H9 (cell line): ENCODE measurements at places on chromosomes 4 and X. TPM values are rescaled to one million over a fixed set of nuclear protein-coding genes. Genes with fewer than 3 reads are reported as not detected.
A peak's percentile ranks its signal among the peaks of the same experiment; 100 is the strongest.

Gene UCHL1
- total RNA-seq, result 513 and 522 TPM in 2 replicates

Gene PRICKLE3
- total RNA-seq, result 9.7 and 12.2 TPM in 2 replicates

DNA sequence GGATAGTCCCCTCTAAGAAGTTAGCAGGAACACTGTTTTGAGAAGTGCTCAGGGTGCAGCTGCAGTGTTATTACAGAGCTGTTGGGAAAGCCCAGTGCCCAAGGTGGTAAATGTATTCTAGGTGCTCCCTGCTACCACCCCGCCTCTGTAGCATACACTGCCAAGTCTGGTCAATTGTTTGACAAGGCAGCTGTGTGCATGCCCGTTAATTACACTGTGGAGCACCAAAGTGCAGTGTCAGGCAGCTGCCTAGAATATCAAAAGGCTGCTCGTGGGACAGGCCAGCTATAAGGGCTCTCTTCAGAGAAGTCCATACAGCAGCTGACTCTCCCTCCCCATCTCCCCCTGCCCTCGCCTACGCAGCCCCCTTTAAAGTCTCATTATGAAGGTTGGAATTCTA, 99.9 kb upstream of the KLHL13 start:
- no peak overlapping the region for H3K27ac ChIP-seq
- H3K4me3 ChIP-seq, result no peak overlapping the region

DNA sequence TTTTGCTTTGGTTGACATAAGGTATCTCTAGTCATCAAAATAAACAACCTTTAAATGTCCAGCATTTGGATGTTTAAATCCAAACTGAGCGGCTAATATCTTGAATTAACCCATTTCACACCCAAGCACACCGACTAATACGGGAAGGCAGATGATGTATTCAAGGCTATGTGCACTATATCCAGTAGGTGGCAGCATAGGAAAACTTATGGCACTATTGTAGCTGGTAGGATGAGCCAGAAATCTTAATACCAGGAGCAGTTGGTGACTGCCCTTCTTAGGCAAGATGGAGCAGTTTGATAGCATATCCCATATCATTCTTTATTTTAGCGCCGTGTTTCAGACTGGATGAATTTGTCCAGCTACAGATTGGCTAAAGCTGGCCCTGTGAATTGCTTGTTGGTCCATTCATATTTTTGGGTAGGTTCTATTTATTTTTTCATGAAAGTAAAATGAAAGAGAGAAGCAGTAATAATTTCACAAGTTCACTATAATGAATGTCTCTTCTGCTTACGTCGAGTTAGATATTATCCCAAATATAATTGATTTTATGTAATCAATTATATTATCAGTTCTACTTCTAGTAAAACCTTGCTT, 24.4 kb downstream of the UCHL1 start:
- H3K27me3 ChIP-seq, result no peaks in the 10 kb centered on the region
- H3K27ac ChIP-seq, result no peak overlapping the region
- H3K36me3 ChIP-seq, result peaks cover 15% of the 10 kb centered on the region
- H3K4me3 ChIP-seq, result no peak overlapping the region
- DNase-seq, result peak; percentile 50

DNA sequence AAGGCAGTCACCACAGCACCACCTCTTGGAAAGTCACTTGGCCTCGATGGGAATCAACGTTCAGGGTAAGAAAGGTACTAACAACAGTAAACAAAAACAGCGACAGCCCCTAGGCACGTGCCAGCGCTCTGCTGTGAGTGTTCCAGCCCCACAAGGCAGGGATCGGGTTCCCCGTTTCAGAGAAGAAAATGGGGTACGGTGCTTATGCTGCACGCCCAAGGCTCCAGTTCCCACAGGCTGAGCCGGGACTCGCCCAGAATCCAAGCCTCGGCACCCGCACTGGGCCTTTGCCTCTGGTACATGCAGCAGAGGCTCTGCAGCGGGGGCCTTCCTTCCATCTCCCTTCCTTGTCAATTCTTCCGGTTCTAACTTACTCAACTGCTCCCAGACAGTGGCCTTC, 37.3 kb downstream of the WDR1 start:
- H3K27ac ChIP-seq, result no peak overlapping the region
- peaks cover 97% of the 10 kb centered on the region for H3K36me3 ChIP-seq
- no peak for DNase-seq

- H3K27me3 ChIP-seq, result no peaks in the 10 kb centered on the region
- no peak overlapping the region for H3K4me3 ChIP-seq
- H3K27ac ChIP-seq, result no peak overlapping the region
- H3K4me1 ChIP-seq, result no peaks in the 10 kb centered on the region
- DNase-seq, result no peak
Observed at GRCh38 chr4:188714501-188714900, 575.3 kb downstream of the TRIML1 start.

- no peak overlapping the region for H3K4me3 ChIP-seq
- H3K27me3 ChIP-seq, result no peaks in the 10 kb centered on the region
- H3K4me1 ChIP-seq, result no peaks in the 10 kb centered on the region
- no peak overlapping the region for H3K27ac ChIP-seq
- H3K36me3 ChIP-seq, result no peaks in the 10 kb centered on the region
- no peak for DNase-seq
Observed at GRCh38 chr4:109989044-109989443, 76.4 kb downstream of the EGF start.

DNA sequence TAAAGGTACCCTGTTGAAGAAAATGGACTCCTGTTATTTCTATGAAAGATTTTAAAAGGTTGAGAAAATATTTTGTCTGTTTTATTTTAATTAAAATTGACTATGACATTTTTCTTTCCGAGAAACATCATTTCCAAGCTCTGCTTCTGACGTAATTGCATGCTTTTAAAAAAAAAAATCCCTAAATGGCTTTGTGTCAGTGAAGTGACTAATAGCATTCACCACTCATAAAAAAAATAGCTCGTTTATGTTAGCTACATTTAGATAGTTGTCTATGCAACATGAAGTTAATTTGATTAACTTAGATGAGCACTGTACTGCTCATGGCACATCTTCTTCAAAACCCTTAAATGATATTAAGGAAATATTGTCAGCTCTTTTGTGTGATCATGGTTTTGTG, 105.1 kb upstream of the KLHL13 start:
- H3K27ac ChIP-seq, result no peak overlapping the region
- no peaks in the 10 kb centered on the region; the same call in 1 of the 2 replicates for H3K4me1 ChIP-seq
- no peaks in the 10 kb centered on the region; the same call in 1 of the 2 replicates for H3K36me3 ChIP-seq
- DNase-seq, result no peak
- no peaks in the 10 kb centered on the region for H3K27me3 ChIP-seq

- peaks cover 12% of the 10 kb centered on the region for H3K36me3 ChIP-seq
- no peak for DNase-seq
- H3K27ac ChIP-seq, result no peak overlapping the region
Observed at GRCh38 chr4:26819478-26820095, 41.1 kb upstream of the STIM2 start.

- H3K36me3 ChIP-seq, result peaks cover 10% of the 10 kb centered on the region
- H3K4me1 ChIP-seq, result no peaks in the 10 kb centered on the region
- no peak overlapping the region for H3K27ac ChIP-seq
- no peaks in the 10 kb centered on the region for H3K27me3 ChIP-seq
Observed at GRCh38 chrX:18294893-18295292, 59.6 kb downstream of the SCML2 start.

DNA sequence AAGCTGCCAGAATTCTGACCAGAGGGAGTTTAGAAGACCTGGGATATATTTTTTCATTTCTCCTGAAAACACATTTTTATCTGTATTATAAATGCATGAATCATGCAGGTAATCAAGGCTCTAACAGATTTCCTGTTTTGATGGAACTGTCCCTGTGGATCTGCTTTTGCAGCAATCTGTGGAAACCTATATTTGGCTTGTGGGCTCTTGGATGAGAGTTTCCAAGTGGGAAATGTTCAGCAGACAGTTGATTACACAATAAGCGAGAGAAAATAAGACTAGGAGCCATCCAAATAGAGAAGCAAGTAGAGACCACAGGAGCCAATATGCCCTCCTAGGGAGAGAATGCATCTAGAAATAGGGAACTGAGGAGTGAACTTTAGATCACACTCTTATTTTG, 105.0 kb downstream of the NDST3 start:
- no peaks in the 10 kb centered on the region for H3K27me3 ChIP-seq
- DNase-seq, result no peak
- no peak overlapping the region for H3K4me3 ChIP-seq
- no peaks in the 10 kb centered on the region for H3K36me3 ChIP-seq
- no peak overlapping the region for H3K27ac ChIP-seq

GRCh38 chr4:52982946-52983340, 120.8 kb downstream of the RASL11B start:
- no peak overlapping the region for H3K4me3 ChIP-seq
- H3K4me1 ChIP-seq, result no peaks in the 10 kb centered on the region
- H3K27me3 ChIP-seq, result no peaks in the 10 kb centered on the region
- no peak for DNase-seq
- H3K27ac ChIP-seq, result no peak overlapping the region
- no peaks in the 10 kb centered on the region for H3K36me3 ChIP-seq

GRCh38 chr4:64780664-64781063, 371.4 kb upstream of the TECRL start:
- H3K27ac ChIP-seq, result no peak overlapping the region
- no peak overlapping the region for H3K4me3 ChIP-seq
- no peaks in the 10 kb centered on the region for H3K27me3 ChIP-seq
- peaks cover 4% of the 10 kb centered on the region; the same call in 2 of the 3 replicates for H3K36me3 ChIP-seq
- H3K4me1 ChIP-seq, result peaks cover 4% of the 10 kb centered on the region; the same call in 1 of the 2 replicates

DNA sequence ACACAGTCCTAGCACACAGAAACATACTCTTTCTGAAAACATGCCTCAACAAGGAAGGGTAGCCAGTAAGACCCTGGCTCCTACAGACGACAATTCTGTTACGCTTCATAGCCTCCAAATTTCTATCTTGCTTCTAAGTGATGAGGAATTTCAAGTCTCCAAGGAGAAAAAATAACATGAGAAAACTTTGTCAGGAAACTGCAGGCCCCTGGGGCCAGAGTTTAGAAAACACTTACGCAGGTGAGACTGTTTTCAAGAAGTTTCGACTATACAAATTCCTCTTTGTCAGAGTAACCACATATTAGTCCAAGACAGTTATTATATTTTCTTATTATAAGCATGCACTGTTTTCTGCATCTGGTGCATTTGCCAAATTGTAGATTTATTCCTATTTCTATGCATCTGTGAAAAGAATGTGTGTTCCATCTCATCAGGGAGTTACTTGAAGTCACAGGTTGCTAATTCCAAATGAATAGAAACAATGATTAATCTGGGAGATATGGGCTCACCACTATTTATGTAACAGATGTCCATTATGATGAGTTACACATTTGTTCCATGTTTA, 30.3 kb upstream of the HCCS start:
- H3K36me3 ChIP-seq, result no peaks in the 10 kb centered on the region
- no peaks in the 10 kb centered on the region for H3K27me3 ChIP-seq
- H3K27ac ChIP-seq, result no peak overlapping the region
- no peak for DNase-seq
- no peaks in the 10 kb centered on the region; the same call in 1 of the 2 replicates for H3K4me1 ChIP-seq

Gene IBSP
- total RNA-seq, result not detected in 2 replicates

Gene MAGEA2B
- not detected in 2 replicates for total RNA-seq

- peaks cover 3% of the 10 kb centered on the region; the same call in 1 of the 2 replicates for H3K36me3 ChIP-seq
- DNase-seq, result no peak
- H3K4me3 ChIP-seq, result no peak overlapping the region
- no peak overlapping the region for H3K27ac ChIP-seq
- no peaks in the 10 kb centered on the region for H3K27me3 ChIP-seq
- no peaks in the 10 kb centered on the region; the same call in 1 of the 2 replicates for H3K4me1 ChIP-seq
Observed at GRCh38 chrX:119726900-119727555, 31.4 kb upstream of the SOWAHD start.

Gene ESX1
- total RNA-seq, result not detected in 2 replicates
